ENCODE measurements at places on chromosomes 3 and 15.

DNA sequence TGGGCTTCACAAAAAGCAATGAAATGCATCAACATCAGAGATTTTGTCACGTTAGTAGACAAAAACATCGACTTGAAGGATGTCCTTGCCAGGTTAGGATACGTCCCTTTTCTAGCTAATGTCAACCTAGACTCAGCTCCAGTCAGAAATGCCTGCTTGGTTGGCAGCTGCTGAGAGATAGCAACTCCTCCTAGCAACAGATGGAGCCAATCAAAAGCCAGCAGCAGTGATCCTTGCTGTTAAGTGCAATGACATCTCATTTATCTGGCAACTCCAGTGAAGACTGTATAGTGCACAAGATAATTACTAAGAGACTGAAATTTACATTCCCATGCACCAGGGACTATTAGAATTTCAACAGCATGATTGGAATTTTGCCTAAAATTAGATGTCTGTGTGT, 424.1 kb downstream of the FGF12 start:
- DNase-seq, result no peak

- DNase-seq, result no peak
Observed at GRCh38 chr3:76958274-76958673, 81.6 kb upstream of the ROBO2 start.

GRCh38 chr3:73498764-73499622, 125.7 kb downstream of the PDZRN3 start:
- DNase-seq, result no peak

DNA sequence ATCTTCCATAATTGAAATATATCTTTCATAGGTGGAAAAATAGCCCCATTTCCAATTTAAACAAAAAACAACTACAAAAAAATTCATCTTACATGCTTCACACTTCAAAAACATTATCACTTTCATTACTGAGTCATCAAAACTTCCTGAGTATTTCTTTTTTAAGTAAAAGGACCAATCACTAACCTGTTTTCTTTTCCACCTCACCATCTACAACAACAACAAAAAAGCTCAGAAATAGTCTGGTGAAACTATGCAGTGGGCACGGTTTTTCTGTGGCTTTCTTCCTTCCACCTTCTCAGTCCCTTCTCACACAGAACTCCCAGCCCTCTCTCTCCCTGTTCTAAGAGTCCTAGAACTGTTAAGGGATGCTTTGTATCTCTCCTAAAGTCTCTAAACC, 20.3 kb upstream of the TNIK start:
- no peak for DNase-seq

DNA sequence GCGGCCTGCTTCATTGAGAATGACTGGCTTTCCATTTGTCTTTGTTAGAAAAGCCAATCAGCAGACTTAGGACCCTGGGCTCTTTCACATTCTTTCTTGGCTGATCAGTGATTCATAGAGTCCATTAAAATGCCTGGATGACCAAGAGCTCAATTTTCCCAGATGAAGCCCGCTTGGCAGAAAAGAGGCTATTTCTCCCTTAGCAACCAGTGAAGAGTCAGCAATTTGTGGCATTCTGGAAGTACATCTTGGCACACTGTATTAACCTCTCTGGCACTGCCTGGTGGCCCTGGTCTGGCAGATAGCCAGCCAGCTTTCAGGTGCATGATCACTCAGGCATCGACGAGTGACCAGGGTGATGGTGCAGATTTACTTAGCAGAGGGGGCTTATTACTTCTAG, 145.7 kb upstream of the PLAAT1 start:
- DNase-seq, result no peak

- no peak for DNase-seq
Observed at GRCh38 chr3:114550165-114550564, 256.3 kb downstream of the TIGIT start.

DNA sequence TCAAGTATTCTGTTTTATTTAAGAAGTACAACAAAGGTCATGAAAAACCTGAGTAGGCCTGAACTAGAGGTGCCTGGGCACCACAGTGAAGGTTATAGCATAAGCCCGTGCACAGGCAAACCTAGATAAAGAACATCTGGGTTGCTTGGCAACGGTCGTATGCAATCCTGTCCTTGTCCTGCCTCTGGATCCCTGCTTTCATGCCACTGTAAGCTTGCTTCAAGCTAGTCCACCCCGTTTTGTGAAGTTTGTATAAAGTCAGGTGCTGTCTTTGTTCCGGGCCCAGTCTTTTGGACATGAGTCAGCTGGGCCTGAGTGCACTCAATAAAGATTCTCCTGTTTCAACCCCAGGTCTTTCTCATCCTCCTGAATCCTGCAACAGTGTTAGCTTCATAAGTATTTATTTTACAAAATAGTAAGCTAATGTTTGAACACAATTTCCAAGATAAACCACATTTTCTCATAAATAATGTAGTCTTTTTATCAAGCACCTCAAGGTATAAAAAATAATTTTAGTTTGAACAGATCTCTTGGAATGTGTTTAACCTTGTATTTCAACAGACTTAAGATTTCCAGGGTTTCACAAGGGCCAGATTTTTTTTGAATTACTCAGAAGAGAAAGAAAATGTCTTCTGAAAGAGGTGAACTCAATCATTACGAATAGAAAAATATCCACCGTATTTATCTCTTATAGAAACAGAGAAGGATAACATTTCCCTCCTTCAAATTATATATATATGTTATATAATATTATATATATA, 14.3 kb upstream of the SLC9C1 start:
- DNase-seq, result no peak

GRCh38 chr3:95705786-95706418, 1108.5 kb upstream of the EPHA6 start:
- no peak for DNase-seq

DNA sequence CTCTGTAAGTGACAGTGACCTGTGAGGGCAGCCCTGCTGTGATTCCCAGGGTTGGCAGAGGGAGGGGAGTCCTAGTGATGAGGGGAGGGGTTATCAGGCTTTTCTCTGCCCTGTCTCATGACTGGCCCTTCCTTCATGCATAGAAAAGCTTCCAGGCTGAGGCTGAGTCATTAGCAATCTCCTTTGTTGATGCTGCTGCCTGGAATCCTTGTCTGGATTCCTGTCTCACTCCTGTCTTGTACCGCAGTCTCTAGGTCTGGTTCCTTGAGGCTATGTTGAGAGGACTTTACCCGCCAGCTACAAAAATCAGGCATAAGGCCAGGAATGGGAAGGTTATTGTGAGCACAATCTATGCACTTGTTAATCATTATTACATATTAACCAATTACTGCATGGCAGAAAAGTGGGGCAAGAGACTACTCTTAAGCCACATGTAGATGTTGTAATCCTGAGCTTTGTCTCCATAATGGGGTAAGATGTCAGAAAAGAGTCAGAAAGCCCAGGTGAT, 7.2 kb downstream of the KLHL6 start:
- DNase-seq, result no peak

- DNase-seq, result no peak
Observed at GRCh38 chr3:136728918-136729317, 23.3 kb downstream of the STAG1 start.

GRCh38 chr15:30985081-30985531, 6.3 kb downstream of the MTMR10 start:
- no peak for DNase-seq

DNA sequence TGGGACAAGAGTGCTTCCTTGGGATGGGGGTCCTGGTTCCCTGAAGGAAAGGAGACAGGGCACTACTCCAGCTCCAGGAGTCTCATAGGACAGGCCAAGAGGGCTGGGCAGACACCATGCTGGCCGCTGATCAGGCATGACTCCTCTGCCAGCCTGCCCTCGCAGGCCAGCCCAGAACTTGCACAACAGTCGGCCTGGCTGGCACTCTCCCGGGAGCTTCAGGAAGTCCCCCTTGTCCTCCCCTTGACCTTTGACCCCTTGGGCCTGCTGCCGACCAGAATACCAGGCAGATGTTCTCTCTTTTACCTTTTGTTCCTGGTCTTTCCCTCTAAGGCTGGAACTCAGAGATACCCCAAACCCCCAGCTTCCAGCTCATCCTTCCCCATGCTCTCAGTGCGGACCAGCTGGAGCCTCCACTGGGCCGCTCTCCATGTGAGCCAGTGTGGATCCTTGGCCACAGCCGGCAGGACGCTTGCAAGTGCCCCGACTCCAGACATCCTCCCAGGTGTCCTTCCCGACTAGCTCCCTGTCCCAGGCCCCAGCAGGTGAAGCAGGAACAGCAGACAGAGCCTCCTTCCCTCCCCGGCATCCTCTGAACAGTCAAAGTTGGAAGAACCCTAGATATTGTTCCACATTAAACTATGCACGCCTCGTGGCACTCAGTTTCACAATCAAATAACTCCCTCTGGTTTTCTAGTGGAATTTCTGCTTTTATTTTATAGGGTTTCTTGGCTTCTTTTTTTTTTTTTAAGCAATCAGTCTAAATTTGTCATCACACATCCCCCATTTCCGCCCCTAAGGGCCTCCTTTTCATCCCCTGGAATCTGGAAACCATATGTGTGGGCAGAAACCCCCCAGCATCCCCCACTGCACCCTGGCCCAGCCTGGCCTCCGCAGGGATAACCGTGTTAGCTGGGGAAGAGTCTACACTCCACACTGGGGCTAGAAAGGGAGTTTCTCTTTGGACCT, 15.7 kb downstream of the VPS18 start:
- DNase-seq, result no peak

DNA sequence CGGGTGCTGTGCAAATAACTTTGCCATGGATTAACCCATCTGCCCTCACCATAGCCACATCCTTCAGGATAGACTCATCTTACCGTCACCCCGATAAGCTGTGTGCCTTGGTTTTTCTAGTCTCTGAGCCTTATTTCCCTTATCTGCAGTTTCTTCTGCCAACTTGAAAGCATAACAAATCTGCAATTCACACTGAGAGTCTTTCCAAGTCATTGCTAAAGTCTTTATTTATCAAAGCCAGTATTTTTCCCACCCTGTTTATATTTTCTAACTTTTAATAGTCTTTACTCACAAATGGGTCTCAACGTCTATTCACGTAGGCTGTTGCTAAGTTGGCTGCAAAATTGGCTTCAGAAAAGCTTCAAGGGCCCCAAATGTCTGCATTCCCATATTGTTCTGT, 61.6 kb upstream of the SUCLG2 start:
- DNase-seq, result no peak

Data from activated gamma-delta T cell (primary cell).